ENCODE measurements at places on chromosomes 11 and 22.

- no peak for DNase-seq
These were observed 38.4 kb downstream of the DRD2 start for GRCh38 chr11:113436672-113437252.

- DNase-seq, result no peak
These were observed 32.8 kb downstream of the KCNQ1OT1 start for GRCh38 chr11:2666828-2667570.

- DNase-seq, result no peak
These were observed 18.4 kb downstream of the TSPAN4 start for GRCh38 chr11:861105-861479.

GRCh38 chr22:43230971-43231723, 44.2 kb upstream of the TTLL12 start:
- DNase-seq, result peak; percentile 22

GRCh38 chr22:43860831-43861230, 1.5 kb downstream of the SULT4A1 start:
- no peak for DNase-seq

DNA sequence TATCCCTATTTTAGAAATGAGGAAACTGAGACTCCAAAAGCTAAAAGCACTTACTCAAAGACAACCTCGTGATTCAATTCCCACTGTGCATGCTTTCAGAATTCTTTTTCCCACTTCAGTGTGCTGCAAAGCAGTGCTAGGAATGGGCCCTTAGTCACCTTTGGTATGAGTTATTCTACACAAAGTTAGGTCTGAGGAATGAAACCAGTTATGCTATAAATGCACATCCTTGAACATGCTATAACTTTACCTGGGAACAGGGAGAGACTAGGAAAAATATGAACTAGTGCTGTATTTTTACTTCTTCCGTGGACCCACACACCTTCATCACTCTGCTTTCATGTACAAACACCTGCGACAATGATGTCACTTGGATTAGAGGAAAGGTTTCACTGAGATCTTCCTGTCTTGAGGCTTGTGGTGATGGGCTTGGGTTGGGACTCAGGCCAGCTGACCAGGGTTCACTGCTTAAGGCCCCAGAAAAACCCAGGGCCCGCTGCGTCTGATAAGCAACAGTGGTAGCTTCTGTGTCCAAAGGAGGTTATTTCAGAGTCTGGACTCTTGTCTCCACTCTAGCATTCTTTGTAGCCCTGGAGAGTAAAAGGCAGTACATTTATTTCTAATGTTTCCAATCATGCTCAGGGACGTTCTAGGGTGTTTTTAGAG, 81.6 kb downstream of the ZC3H12C start:
- DNase-seq, result no peak

DNA sequence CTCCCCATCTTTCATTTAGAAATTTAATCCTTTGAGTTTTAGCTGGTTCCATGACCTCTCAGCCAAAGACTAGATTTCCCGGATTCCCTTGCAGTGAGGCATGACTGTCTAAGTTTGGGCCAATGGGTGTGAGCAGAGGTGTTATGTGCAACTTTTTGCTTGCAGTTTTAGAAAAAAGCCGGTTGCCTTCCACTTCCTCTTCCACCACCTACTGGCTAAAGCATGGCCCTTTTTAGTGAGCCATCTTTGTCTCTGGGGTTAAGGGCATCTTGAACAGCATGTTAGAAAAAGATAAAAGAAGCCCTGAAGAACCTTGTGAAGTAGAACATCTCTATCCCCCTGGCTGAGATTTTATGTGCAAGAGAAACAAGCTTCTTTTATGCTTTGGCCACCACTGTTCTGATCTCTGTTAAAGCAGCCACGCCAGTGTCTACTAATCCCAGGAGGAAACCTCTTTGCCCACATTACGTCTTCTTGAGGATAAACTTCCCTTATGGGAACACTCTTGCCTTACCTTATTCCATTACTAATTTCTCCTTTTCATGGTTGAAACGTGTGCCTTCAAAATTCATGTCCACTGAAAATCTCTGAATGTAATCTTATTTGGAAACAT, 279.9 kb downstream of the TENM4 start:
- no peak for DNase-seq

DNA sequence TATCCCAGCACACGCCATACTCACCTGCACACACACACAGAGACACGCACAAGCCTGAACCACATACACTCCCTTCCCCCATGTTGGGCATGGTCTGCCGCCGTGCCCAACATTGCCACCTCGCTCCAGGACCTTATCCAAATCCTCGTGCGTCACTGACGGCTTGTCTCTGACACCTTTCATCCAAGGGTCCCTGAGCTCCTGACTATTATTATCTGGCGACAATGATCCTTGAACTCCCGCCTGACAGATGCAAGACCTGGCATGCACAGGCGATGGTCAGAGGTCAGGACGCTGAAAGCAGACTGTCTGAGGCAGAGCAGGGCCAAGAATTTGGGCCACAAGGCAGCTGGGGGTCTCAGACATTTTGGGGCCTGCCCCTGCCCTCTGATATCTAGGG, 4.2 kb downstream of the MB start:
- no peak for DNase-seq

DNA sequence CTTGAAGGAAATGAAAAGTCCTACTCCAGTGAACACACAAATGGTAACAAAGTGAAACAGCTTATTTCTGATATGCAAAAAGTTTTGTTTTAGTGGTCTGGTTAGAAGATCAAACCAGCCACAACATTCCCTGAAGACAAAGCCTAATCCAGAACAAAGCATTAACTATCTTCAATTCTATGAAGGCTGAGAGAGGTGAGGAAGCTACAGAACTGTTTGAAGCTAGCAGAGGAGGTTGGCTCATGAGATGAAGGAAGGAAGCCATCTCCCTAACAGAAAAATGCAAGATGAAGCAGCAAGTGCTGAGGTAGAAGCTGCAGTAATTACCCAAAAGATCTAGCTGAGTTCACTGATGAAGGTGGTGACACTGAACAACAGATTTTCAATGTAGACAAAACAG, 168.4 kb downstream of the IGLL1 start:
- no peak for DNase-seq

- no peak for DNase-seq
These were observed at the start of gene SHISAL1 for GRCh38 chr22:44312766-44313165. Gene SHISAL1 (minus strand): TSS chr22:44312951. CDS start chr22:44300945, 12,006 bp downstream.

- no peak for DNase-seq
These were observed 8.1 kb downstream of the SCARF2 start for GRCh38 chr22:20429254-20430100.

DNA sequence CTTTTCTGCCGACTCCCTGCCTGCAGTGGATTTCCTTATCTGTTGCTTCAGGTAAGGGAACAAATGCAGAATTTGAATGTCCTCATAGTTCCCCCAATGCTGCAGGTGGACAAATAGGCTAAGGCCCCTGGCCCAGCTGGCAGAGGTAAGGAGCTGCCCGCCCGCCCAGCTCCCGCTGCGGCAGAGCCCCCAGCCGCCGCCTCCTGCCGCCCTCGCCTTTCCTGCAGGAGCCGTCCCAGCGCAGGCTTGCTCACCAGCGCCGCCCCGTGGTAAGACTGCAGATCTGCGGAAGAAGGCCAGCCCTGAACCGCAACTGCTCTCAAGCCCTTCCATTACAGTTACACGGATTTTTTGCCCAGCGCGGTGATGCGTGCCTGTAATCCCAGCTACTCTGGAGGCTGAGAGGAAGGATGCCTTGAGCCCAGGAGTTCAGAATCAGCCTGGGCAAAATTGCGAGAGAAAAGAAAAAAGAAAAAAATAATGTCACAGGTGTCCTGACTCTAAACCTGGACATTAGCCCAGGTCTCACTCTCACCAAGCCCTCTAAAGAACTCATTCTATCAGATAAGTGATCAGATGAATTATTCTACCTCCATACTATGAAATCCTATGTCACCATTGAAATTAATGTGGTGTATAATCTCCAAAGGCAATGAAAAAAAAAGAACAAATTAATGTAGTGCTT, 51.2 kb upstream of the EMID1 start:
- DNase-seq, result no peak

DNA sequence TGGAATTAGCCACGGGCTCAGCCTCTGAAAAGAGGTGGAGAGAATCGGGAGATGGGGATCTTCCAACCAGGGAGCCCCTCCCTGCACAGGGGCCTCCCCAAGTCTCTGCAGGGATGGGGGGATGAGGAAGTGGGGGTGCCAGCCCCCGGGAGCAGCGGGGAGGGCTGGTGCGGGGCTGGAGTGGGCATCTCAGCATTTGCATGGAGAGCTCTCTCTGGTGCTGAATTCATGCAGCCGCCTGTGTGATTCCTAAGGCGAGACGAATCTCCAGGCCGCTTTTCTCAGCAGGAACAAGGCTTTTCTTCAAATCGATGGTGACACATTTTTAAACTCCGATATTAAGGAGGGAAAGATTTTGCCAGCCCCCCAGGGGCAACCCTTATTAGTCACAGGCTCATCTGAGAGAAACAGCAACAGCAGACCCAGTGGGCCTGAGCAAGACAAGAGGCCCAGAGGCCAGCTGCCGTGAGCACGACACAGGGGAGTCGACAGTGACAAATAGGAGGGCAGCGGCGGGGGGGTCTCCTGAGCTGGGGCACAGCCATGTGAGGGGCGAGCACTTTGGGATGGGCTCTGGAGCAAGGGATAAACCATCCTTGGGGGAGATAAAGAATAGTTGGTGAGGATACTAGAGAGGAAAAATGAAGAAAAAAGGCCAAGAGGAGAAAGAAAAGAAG, 29.0 kb downstream of the MACROD1 start:
- DNase-seq, result no peak

DNA sequence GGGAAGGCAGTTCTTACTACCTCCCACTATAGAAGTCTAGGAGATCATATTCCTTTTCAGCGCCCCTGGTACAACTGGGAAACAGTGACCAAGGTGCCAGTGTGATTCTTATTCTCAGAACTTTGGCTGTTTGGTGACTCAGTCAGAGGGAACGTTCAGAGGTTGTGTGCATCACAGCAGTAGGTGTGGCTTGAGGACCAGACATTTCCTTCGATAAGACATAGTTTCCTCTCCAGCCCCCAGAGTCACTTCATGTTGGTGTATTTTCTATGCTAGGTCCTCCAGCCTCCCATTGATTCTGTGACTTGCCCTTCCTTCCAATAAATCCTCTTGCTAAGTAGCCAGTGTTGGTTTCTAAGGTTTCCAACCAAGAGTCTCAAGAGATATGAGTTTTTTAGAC, 171.9 kb upstream of the MPPED2 start:
- no peak for DNase-seq

DNA sequence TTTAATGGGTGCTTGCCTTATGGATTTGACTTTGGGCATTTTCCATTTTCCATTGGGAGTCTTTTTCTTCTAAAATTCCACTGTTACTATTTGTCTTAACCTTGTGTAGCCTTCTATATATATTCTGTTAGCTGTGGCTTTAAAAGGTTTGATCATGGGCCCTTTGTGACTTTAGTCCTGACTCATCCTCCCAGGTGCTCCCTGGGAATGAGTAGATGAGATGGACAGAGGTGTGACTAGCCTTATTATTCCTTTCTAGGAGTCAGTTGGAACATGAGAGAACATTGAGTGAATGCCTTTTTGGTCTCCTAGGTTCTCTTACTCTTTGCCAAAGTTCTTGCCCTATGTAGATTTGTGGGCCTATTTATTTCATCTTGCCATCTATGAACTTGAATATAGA, 39.0 kb downstream of the DDX10 start:
- DNase-seq, result no peak

DNA sequence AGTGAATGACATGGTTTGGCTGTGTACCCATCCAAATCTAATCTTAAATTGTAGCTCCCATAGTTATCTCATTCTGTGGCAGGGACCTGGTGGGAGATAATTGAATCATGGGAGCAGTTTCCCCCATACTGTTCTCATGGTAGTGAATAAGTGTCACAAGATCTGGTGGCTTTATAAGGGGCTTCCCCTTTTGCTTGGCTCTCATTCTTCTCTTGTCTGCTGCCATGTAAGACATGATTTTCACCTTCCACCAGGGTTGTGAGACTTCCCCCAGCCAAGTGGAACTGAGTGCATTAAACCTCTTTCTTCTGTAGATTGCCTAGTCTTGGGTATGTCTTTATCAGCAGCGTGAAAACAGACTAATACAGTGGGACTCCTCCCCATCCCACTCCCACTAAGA, 11.1 kb downstream of the OR5A2 start:
- no peak for DNase-seq

DNA sequence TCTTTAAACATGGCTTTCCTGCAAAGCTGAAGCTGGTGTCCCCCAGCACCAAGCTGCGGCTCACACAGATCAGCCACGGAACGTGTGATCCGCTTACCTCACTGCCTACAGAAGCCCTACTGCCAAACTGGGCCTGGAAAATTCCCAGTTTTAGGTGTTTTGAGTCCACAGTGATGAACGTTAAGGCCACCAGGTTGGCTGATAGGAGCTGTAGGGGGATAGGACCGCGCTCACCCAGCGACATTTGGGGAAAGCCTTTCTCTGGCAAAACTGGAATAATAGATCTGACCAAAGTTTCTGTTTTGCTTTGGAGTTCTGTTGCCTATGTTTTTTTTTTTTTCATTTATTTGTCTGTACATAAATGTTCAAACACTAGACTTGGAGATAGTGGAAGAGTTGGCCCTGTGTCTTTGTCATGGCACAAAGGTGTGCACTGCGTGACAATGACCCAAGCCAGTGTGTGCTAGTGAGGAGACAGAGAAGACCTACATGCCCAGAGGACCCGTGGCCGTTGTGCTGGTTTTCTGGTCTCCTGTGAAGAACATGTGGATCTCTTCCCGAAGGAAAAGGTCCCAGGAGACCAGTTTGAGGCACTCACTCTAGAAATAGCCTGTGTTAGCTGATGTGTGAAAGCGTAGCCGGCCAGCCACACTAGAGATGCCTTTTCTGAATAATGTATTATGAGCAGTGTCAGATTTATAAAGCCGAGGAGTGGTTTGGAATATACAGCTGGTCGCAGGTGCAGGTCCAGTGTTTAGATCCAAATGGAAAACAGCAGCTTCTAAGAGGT, 15.0 kb downstream of the ASPHD2 start:
- DNase-seq, result no peak

- DNase-seq, result no peak
These were observed at the start of gene KIRREL3 for GRCh38 chr11:127000291-127000968. Gene KIRREL3 (minus strand): TSS chr11:127000770.

DNA sequence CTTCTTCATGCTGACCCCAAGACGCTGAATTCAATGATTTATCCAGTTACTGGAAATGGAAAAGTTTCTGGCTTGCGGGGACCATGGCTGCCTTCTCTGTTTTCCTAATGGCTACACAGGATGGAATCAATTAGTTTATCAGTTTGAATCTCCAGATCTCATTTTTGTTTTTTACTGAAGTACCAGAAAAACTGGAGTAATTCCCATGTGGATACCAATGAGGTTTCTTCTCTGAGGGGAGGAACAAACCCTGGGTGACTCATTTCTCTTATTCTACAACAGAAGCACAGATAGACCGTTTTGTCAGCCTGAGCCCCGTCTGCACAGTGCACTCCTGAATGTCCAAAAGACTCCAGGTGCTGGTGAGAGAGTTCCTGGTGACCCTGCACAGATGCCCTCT, 3.4 kb downstream of the ZNF195 start:
- no peak for DNase-seq

GRCh38 chr11:71563406-71563805, 2.0 kb upstream of the KRTAP5-10 start:
- DNase-seq, result no peak

GRCh38 chr11:33280411-33280810, 23.2 kb downstream of the HIPK3 start:
- no peak for DNase-seq

GRCh38 chr11:3675971-3676370, 4.8 kb upstream of the CHRNA10 start:
- DNase-seq, result no peak
